ENCODE measurements at places on chromosomes 2 and 18.

GRCh38 chr2:134039912-134040581, 213.8 kb upstream of the MGAT5 start:
- DNase-seq, result no peak

DNA sequence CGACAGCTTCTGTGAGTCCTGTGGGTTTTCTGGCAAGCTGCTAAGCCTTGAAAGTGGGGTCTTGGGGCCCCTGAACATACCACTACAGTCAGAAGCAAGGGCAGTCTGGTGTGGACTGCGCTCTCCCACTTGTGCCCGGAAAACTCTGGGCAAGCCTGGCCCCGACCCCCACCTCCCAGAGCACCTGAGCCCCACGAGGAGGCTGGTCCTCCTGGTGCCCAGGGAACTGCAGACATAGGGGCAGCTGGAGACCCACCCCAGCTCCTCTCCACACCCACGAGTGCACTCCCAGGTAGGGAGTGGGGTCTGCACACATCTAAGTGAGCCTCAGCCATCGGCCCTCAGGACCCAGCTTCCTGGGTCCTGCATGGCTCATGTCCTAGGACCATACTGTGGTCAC, 16.2 kb upstream of the GPC1 start:
- DNase-seq, result no peak

GRCh38 chr2:197147942-197148341, 162.6 kb downstream of the ANKRD44 start:
- no peak for DNase-seq

- DNase-seq, result no peak
Measured at GRCh38 chr2:36570416-36570815, 27.6 kb downstream of the FEZ2 start.

DNA sequence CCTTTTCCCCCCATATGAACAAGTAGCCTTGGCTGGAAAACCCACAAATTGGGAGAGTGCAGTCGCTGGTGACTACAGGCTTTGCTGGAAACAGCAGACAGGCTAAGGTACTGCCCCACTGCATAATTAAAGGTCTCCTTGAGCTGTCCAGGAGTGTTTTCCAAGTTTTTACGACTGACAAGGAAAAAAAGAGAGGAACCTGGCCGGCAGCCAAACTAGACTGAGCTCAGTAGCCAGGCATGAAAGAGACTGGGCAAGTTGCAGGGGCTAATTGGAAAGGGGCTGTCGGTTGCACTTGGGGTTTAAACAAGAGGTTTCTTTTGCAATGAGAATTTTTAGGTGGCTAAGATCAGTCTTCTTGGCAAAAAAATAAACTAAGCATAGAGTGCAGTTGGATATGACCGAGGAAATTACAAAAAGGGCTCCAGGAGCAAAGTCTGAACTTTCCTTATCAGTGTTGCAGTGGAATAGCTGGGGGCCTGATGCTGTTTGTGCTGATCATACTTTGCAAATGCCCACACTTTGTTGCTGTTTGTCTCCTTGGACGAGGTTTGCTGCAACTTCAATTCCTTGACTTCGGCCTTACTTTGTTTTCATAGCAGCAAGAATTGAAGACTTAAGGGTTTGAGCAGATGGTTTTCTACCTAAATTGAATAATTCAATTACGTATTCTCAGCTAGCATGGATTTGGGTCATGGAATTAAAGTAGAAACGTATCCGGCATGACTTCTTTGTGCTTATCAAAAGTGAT, 2.1 kb downstream of the GULP1 start:
- DNase-seq, result no peak

DNA sequence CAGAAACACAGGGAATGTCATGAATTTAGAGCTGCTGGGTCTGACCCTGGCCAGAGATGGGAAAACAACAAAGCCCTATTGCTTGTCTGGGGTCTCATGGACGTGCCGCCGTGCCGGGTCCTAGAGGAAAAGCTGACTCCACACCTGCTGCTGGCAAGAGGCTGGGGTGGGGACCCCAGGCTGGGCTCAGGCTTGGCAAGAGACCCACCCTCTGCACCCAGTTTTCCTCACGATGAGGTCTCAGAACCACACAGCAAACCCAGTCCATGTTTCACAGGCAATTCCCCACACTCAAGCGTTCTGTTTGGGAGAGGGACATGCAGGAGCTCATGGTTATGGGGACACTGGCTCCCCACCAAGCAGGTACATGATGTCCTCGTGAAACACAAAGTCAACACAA, 367.3 kb upstream of the SALL3 start:
- no peak for DNase-seq

GRCh38 chr2:3073041-3073595, 304.5 kb downstream of the EIPR1 start:
- no peak for DNase-seq

DNA sequence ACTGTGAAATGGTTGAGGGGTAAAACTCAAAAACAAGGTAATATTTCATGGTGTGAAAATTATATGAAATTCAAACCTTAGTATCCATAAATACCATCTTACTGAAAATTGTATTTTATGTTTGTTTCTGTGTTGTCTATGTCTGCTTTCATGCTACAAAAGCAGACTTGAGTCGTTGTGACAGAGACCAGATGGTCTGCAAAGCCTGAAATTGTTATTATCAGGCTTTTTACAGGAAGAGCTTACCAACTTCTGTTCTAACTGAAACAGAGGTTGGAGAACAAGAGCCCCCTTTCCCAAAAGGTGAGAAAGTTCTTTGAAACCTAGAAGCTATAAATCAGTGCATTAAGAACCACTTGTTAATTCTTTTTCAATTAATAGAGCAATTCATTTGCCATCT, 110.0 kb downstream of the COL4A4 start:
- no peak for DNase-seq

- DNase-seq, result no peak
Measured at GRCh38 chr2:171080607-171081006, 80.1 kb downstream of the TLK1 start.

GRCh38 chr18:64180617-64181016, 31.7 kb upstream of the LINC00305 start:
- no peak for DNase-seq

- no peak for DNase-seq
Measured at GRCh38 chr2:230887342-230887741, 22.6 kb downstream of the ITM2C start.

- DNase-seq, result no peak
Measured at GRCh38 chr2:26782876-26783704, 2.8 kb upstream of the CENPA start.

DNA sequence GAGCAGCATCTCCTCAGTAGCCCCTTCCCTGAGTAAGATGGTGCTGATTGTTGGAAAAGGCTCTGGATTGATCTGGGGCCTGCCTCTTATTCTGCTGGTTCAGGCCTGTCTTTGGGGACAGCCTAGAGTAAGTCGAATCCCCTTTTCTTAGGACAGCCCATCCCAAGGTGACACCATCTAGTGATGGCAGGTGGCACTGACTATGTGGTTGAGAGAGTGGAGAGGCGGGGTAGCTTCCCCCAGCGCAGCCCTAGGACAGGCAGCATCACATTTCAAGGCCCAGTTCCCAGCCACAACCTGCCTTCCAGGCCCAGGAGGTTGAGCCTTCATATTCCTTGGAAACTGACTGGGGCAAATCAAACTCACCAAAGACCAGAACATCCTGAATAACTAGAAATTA, 69.1 kb upstream of the B3GNT7 start:
- DNase-seq, result no peak

- DNase-seq, result no peak
Measured at GRCh38 chr2:53670331-53670730, 97.3 kb upstream of the CHAC2 start.
